ENCODE measurements at places on chromosomes 11 and 22.

DNA sequence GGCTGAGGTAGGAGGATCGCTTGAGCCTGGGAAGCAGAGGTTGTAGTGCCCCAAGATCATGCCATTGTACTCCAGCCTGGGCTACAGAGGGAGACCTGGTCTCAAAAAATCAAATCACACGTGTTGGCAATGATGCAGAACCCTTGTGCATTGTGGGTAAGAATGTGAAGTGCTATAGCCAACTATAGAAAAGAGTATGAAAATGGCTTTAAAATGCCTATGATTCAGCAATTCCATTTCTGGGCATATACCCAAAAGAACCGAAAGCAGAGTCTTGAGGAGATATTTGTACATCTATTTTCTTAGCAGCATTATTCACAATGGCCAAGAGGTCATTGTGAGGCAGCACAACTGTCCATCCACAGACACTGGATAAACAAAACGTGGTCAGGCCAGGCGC, 2.6 kb upstream of the FADS3 start:
- no peak for DNase-seq

DNA sequence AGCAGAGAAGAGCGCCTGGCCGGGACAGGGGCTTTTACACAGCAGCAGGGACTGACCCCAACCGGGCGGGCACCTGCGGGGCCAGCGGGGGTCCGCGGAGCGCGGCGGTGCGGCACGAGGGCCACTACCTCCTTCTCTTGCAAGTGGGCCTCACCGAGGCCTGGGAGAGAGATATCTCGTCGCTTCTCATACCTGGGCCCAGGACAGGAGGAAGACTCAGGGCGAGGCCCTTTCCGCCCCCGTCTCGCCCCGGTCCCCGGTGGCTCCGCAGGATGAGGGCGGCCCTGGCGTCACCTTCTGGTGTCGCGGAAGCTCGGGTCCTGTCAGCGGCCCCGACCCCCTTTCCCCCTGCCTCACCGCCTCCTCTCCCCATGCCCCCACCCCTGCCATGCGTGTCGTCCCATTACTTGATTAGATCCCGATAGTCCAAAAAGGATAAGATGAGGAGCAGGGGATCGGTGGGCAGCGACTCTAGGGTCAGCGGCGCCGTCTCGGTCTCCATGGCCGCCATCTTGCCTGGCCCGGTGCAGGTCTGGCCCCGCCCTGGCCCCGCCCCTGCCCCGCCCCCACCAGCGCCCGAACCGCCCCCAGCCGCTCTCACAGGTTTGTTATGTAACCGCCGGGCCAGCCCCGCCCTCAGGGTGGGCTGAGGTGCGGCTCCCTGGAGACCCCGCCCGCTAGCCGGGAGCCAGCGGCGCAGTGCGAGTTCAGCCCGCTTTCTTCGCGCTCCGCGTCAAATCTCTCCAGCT, at the start of gene FBXO3:
FBXO3 (minus strand) TSS at position 534 of the 749 bp plus-strand sequence; CDS start at position 511, 23 bp downstream.
- peak; percentile 88 for DNase-seq

DNA sequence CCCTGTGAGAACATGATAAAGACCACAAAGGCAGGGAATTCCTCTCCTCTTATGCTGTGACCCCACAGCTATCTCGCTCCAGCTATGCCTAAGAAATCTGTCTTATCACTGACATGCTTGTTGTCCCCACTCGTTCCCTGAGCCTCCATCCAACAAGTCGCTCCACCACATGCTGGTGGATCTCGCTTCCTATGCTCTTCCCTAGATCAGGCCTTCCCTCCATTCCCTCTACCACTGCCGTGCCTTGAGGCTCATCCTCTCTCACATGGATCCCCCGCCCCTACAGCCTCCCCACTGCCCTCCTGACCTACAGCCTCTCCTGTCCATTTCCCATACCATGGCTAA, 1.4 kb upstream of the DGAT2 start:
- no peak for DNase-seq

DNA sequence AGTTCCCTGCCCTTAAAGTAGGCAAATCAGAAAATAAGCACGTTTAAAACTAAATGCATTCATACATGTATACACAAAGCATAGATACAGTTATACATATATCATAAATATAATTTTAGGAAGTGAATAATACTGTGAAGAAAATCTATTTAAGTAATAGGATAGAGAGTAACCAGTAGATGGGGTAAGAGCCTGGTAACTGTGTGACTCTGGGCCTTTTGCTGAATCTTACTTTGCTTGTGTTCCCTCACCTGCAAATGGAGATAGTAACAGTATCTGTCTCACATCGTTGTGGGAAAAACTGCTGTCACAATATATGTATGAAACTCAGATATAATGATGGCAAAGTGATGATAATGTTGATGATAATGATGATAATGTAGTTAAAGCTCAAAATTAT, 29.9 kb downstream of the MS4A2 start:
- DNase-seq = no peak

DNA sequence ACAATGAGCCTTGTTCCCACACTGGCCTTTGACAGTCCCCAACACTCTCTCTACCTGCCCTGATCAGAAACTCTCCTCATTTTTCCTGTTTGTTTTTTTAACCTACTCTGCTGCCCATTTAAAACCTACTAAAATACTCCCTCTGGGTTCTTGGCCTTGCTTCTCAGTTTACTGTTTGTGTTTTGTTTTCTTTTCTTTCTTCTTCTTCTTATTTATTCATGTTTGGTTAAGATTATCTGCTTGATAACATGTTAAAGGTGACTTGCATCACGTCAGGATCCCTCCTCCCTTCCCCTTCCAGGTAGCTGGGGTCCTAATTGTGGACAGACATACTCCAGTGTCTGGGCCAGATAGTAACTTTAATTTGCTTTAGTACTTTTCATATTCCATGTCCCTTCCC, 95.0 kb upstream of the KCNA4 start:
- DNase-seq = no peak

DNA sequence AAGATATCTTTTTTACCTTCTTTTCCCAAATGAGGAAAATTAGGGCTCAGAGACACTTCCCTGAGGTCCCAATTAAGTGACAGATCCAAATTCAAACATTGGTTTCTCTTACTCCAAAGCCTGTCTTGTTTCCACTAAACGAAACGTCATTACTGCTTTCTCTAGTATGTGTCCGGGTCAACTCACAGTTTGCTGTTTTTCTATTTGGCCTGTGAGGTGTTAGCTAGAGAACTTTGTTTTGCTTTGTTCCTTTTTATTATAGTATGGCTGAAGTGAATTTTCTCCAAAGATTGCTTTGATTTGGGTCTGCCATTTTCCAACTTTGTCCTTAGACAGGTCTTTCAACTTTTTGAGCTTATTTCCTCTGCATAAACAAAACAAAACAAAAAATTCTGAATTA, 179.6 kb downstream of the UVRAG start:
- no peak for DNase-seq

DNA sequence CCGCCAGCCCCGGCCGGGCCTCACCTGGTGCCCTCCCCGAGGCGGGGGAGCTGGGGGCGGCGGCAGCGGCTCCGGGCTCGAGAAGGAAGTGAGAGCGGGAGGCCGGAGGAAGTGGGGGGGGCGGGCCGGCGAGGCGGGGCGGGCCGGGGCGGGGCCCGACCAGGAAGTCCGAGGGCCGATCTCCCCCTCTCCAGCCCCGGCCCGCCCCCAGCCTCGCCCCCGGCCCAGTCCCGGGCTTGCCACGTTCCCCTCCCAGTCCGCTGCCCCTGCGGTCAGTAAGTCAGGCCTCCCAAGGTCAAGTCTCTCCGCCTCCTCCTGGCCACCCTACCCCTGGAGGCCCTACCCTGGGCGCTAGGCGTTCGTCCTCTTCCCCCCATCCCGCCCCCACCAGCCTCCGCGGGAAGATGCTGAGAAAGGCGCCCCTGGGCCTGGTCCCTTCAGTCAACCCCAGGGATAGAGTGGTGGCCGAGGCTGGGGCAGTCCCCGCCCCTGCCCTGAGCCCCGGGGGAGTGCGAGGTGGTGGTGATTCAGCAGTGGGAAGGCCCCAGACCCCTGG, at the start of gene RHOG:
RHOG (minus strand) TSS at position 90 of the 556 bp plus-strand sequence. CDS start 12,821 bp downstream, outside the sequence.
- DNase-seq = no peak

- no peak for DNase-seq
Measured at GRCh38 chr11:46130286-46130940, 9.2 kb upstream of the PHF21A start.

DNA sequence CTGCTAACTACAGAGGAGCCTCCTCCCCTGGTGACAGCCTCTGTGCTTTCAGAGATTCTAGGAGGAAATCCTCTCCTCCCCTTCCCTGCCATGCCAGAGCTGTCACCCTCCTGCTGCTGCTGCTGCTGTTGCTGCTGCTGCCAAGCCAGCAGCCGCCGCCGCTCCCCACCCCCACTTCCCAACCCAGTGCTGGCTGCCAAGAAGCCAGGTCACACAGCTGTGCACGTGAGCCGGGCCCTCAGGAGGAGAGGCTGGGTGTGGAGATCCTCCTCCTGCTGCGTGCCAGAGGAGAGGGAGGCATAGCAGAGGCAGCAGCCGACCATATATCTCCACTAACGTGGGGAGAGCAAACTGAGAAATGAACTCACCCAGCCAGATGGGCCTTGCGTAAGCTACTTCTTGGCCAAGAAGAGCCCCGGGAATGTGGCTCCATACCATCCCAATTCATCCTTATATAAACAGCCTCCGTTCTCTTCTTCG, 12.4 kb downstream of the CRY2 start:
- peak; percentile 53 for DNase-seq

DNA sequence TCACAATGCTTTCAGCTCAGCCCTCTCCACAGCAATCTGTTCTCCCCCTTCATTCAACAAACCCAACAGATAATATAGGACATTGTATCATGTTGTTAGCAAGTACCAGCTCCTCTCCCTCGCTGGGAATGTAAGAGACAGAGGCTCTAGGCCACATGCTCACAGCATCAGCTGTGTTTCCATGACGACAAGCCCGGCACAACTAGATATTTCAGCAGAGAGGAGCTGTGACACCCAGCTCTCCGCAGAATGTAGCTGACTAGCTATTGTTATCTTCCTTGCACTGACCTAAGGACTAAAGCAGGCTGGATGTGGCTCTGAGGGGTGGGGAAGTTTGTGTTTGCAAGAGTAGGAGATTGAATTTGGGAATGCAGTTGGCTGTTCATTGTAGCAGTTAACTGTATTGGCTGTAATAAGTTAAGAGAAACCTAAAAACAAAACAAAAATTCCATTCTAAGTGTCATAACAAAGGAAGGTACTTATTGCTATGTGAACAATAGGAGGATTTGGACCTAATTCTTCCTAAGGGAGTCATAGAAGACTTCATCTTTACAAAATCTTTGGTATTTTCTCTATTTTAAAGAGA, 28.0 kb upstream of the RRAS2 start:
- no peak for DNase-seq

DNA sequence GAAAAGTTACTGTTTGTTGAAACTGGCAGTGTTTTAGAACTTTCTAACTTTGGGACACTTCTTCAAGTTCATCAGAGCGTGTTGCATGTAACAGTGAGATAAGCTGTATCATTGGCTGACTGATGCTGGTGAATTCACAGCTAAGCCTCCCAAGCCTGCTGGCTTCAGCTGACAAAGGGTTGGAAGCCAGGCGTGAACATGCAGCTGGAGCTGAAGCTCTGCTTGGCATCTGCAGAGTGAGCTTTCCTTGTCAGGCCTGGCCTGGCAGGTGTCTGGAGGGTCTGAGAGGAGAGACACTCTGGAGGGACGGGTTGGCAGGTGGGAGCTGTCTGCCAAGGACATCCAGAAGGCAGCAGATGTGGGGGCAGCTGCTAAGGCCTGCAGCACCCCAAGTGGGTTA, 1.5 kb downstream of the AMPD3 start:
- peak; percentile 76 for DNase-seq

DNA sequence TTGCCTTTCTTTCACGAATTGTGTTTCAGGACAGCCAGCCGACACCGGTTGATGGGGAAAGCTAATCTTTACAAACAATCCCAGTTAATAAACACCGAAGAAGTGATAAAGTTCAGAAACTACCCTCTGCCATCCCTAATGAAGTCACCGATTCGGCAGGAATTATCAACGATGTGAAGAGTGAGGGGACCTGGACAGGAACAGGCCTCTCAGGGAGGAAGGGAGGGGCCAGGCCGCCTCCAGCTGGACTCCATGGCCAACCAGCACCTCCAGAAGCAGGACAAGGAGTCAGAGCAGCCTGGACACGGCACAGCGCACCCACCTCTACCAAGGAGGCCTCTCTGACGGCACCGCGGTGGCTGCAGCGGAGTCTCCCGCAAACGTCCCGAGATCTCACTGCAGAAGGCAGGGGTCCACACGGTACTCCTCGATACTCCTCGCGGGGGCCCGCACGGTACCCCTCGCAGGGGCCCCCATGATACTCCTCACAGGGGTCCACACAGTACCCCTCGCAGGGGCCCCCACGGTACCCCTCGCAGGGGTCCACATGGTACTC, 3.9 kb downstream of the TOLLIP start:
- no peak for DNase-seq

- no peak for DNase-seq
Measured at GRCh38 chr22:46974631-46975585, 212.5 kb downstream of the TBC1D22A start.

GRCh38 chr11:67612751-67613150, 6.0 kb downstream of the NDUFV1 start:
- no peak for DNase-seq

DNA sequence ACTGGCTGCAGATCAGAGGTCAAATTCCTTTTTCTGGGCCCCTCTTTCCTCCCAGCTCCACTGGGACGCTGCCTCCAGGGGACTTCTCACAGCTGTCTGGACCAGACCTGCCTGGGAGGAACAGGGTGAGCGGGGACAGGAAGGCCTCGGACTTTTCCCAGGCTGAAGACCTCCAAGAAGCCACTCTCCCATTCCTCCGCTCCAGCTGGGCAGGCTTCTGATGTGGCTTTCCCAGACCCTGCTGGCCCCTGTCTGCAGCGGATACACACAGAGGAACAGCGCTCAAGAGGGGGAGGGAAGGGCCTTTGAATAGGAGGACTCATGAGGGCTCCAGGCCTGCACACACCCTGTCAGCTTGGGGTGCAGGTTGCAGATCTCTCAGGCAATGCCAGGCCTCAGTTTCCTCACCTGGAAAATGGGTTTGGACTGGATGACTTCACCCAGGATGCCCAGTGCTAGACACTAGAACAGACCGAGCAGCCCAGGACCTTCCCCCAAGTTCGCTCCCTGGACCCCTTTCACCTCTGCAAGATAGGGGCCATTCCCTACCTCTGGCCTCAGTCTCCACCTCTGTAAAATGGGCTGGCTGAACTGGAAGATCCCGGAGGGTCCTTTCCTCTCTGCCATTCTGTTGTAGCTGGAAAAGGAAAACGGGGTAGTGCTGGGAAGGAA, 36.6 kb downstream of the MB start:
- no peak for DNase-seq

- DNase-seq = no peak
Measured at GRCh38 chr11:46984987-46985386, 48.4 kb downstream of the CSTPP1 start.
